Amniotic stem cell (primary cell): ENCODE measurements at places on chromosomes 4 and X.
A peak's percentile ranks its signal among the peaks of the same experiment; 100 is the strongest.

DNA sequence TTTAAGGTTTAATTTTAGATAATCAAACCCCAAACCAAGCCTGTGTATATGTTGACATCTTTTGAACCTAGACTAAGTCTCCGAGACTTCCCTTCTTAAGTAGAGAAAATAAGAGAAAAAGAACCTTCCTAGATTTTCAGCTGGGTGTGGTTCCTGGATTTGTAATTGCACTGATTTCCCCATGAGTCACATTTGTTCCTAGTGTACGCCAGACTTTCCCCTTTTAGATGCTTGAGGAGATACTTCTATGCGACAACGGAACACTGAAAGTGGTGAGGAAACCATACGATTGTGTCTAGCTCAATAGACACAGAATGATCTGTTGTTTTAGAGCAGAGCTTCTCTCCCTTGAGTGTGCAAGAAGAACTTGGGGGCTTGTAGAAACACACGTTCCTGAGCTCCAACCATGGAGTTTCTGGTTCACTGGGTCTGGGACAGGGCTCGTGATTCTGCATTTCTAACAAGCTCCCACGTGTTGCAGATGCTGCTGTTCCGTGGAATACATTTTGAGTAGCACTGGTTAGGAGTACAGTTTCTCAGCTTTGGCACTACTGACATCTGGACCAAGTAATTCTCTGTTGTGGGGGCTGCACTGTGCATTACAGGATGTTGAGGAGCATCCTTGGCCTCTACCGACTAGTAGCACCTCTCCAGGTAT, 87.1 kb downstream of the AMELX start:
- no peak for DNase-seq

- DNase-seq: no peak
Observed at GRCh38 chr4:7539659-7540058, 104.9 kb upstream of the PSAPL1 start.

GRCh38 chr4:89301003-89301402, 6.6 kb downstream of the GPRIN3 start:
- DNase-seq: no peak

DNA sequence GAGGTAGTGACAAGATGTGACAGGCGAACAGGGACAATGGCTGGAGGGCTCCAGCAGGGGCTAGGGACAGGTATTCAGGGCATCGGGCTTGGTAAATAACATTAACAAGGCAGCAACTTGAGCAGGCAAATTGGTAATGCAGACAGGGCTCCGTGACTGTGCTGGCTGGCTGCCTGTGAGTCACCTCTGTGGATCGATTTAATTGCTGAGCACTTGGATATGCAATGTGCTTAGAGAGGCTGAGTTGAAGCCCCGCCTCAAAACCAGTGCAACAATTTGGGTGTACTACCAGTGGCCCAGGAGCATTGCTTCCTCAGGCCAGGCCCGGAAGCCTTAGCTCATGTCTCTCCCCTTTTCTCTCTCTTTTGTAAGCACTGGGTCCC, 19.5 kb downstream of the CNGA2 start:
- DNase-seq: peak; percentile 29

GRCh38 chr4:16467061-16467460, 240.8 kb upstream of the TAPT1 start:
- DNase-seq: no peak

GRCh38 chr4:92100975-92101374, 202.8 kb upstream of the GRID2 start:
- DNase-seq: no peak

- DNase-seq: no peak
Observed at GRCh38 chrX:41542536-41542935, 95.4 kb downstream of the NYX start.

DNA sequence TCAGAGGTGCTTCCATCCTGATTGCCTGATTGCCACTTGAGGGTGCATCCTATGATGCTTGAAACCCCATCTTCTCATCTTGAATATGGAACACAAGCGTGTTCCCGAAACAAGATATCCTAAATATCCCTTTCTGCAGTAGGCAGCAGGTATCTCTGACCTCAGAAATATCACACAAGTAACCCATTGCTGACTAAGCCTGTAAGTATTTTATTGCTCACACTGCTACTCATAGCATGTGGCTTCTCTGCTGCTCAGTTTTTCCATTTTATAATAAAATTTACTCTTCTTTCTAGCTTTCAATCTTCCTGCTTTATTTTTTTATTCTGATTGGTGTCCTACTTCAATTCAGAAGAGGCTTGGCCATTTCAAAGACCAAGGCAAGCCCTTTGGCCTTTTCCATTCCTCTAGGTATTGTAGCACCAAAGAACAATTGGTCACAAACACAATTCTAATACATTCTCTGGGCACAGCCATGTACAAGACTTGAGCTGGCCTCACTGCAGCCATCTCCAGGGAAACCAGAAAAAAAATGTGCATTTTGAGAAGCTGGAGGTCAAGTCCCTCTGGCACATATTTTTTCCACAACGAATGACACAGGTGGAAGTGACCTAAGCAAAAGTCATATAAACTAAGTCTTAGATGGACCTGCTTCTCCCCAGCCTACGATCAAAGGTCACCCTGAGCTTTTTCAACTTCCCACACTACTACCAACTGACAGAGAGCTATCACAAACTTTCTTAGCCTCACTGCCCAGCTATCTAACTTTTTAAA, 107.0 kb downstream of the OR13H1 start:
- DNase-seq: no peak

DNA sequence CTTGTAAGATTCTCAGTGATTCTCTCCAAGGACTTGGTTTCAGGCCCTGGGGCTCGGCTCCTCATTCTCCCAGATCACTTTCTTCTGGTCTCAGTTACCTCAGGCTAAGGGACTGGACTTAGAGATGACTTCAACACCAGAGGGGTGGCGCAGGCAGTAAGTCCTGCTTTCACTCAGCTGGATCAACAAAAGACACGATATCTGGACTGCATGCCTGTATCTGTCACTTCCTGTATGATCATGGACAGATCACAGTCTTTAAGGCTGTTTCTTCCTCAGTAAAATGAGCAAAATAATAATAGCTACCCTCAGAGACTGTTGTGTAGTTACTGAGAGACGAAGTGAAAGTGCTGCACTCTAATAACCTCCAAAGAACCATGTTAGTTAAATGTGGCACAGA, 19.5 kb upstream of the CXCR3 start:
- DNase-seq: peak; percentile 1

- DNase-seq: no peak
Observed at GRCh38 chrX:96576368-96576767, 108.3 kb upstream of the DIAPH2 start.

GRCh38 chr4:175951794-175952193, 113.8 kb upstream of the WDR17 start:
- no peak for DNase-seq

- DNase-seq: no peak
Observed at GRCh38 chrX:107659768-107660167, 31.5 kb downstream of the PRPS1 start.

GRCh38 chr4:8939840-8940742, 68.5 kb upstream of the HMX1 start:
- DNase-seq: no peak

DNA sequence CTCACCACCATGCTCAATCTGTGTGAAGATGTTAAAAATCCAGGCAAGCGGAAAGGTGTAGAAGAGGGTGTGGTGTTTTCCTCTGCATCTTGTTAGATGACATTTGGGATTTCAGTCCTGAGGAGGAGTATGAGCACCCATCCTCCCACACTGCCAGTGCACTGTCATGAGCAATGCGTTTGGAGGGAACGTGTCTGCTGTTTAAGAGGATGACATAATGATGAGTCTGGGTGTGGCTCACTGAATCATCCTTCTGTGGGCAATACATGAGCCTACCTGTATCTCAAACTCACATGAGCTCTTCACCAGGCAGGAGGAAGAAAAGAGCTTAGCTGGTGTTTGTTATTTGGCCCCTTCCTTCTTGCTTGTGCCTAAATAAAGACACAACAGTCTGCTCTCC, 67.9 kb upstream of the ARX start:
- DNase-seq: no peak

DNA sequence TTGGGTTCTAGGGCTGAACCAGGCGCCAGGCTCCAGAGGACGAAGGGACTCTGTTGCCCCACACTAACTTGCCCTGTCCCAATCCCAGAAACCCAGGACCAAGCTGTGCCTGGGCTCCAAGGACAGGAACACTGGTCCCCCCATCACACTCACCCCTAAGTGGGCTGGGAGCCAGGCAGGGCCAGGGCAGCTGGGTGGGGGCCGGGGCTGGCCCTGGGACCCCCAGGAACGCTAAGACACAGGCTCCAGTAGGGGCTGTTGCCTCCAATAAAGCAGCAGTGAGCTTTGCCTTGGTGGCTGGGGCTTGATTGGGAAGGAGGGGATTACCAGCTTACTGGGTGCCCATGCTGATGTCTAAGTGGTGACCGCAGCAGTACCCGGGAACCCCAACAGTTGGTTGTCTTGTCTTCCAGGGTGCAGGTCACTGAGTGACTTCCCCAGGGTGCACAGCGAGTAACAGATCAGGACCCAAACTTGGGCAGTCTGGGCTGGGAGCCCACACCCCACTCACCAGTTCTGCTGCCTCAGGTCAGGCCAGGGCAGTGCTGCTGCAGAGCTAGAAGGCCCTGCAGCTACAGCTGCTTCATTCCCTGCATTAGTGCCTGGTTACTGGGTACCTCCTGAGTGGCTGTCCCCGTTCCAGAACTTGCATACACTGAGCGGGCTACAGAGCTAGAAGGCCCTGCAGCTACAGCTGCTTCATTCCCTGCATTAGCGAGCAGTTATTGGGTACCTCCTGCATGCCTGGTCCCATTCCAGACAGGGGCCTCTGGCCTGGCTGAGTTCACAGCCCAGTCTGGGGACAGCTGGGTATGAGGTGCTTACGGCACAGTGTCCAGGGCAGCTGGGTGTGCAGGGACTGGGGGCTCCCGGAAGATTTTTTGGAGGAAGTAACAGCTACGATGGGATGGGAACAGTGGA, 9.4 kb upstream of the ADD1 start:
- DNase-seq: no peak

GRCh38 chrX:86910602-86911311, 606.8 kb upstream of the KLHL4 start:
- DNase-seq: no peak

DNA sequence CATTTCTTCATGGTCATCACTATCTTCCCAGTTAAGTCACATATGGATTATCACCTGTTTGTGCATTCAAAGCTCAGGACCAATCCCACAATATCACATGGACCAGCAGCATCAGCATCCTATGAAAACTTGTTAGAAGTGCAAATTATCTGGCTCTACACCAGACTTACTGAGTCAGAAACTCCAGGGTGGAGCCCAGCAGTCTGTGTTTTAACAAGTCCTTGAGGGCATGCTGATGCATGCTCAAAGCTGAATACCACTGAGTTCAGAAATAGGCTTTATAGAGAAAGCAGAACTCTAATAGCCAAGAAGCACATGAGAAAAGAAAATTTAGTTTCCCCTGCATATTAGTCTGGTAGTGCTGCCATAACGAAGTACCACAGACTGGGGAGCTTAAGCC, 62.4 kb upstream of the GABRQ start:
- DNase-seq: no peak

GRCh38 chr4:17577665-17578481, 875 bp downstream of the LAP3 start:
- DNase-seq: no peak

- DNase-seq: no peak
Observed at GRCh38 chrX:18297251-18297650, 57.2 kb downstream of the SCML2 start.

DNA sequence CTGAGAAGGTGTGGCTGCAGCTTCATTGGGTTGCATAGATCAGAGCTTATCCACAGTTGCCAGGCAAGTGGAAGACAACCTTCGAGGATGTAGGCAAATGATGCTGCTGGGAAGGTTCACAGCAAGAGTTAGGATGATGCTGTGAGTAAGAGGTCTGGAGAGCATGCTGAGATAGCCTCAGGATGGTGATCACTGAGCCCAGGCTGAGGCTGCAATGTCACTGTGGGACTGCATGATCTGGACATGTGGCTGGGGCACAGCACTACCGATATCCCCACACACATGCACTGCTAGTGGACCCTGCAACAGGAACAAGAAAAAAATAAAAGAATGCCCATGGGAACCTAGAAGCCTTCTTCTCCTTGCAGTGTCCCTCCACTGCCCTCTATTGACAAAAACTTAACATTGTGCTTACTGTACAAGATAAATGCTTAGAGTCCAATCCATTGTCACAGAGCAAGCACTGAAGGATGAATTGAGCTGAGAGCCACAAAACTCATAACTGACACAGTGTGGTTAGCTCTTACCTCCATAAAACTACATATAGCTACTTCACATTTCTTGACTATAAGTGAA, 105.6 kb downstream of the CNKSR2 start:
- DNase-seq: peak; percentile 14

DNA sequence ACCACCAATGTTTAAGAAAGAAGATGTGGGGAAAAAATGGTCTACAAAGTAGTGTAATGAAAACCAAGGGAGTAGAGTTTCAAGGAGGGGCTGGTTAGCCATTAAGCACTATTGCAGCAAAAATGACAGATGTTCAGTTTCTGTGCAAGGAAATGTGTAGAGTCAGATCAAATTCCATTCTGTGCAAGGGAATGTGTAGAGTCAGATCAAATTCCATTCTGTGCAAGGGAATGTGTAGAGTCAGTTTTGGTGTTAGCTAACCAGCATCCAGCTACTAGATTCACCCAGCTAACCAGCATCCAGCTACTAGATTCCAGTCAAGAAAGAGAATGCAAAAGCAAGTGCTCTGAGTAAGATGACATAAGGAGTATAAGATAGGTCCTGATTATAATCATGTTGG, 208.8 kb downstream of the COX18 start:
- DNase-seq: no peak

DNA sequence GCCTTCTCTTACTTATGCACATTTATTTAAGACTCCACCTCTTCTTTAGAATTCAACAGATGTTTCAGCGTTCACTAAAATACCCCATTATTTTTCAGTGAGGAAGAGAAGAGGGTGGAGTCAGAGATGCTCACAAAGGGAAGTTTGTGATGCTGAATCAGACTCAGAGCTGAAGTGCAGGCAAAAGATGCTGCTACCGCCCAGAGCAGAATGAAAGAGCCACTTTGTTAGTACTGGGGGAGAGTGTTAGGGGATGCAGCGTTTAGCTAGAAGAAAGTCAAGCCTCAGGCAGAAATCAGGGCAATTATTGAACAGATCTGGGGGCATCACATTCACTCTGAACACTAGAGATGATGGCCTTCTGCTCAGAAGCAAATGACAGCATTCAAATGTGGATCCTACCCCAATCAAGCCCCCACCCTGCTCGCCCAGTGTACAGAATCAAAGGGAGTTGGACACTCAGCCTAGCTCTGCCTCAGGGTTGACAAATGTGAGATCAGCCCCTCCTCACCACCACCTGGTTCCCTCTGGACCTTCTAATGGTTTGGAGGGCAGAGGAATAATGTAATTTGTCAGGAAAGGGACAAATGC, 138.3 kb downstream of the UNC5C start:
- no peak for DNase-seq
